Airway epithelial cell (primary cell): ENCODE measurements at places on chromosomes 11 and 22. TPM values are rescaled to one million over a fixed set of nuclear protein-coding genes. Genes with fewer than 3 reads are reported as not detected.

The CTSW gene
- not detected in 2 replicates for total RNA-seq

The APOA4 gene
- total RNA-seq, result not detected in 2 replicates

The FGF4 gene
- not detected in 2 replicates for total RNA-seq

The SHANK3 gene
- 1.8 and 3.1 TPM in 2 replicates for total RNA-seq

The SPTBN2 gene
- 67.0 and 131 TPM in 2 replicates for total RNA-seq

The DNAJB13 gene
- total RNA-seq, result 0.14 and 0.28 TPM in 2 replicates
